Stimulated activated effector memory CD8-positive, alpha-beta T cell treated with anti-CD3 and anti-CD28 coated beads, Interleukin-12 subunit alpha, Interleukin-12 subunit beta, amount 100 ng/mL, for 72 hours (primary cell): ENCODE measurements at places on chromosomes 6 and 20.

- DNase-seq = no peak
These were observed 39.9 kb downstream of the PYGB start for GRCh38 chr20:25287631-25288290.

GRCh38 chr20:38196592-38196991 is 31.5 kb upstream of the TGM2 start:
- no peak for DNase-seq

GRCh38 chr6:170402318-170403040 is 95.9 kb downstream of the FAM120B start:
- DNase-seq = no peak

GRCh38 chr6:81054036-81054435 is 698.4 kb downstream of the TENT5A start:
- DNase-seq = no peak

GRCh38 chr6:5072440-5072839 is 12.7 kb upstream of the PPP1R3G start:
- DNase-seq = no peak

- no peak for DNase-seq
These were observed 51.0 kb upstream of the ASIP start for GRCh38 chr20:34190262-34190661.
